Endothelial cell of umbilical vein (primary cell): ENCODE measurements at places on chromosomes 12 and 14. TPM values are rescaled to one million over a fixed set of nuclear protein-coding genes. Genes with fewer than 3 reads are reported as not detected.

Gene BAZ1A
- 11.8 and 15.2 TPM in 2 replicates for polyA plus RNA-seq

Gene IAPP
- not detected in 2 replicates for polyA plus RNA-seq

Gene DENND5B
- polyA plus RNA-seq: 7.8 and 10.3 TPM in 2 replicates

Gene NKX2-1
- not detected in 2 replicates for polyA plus RNA-seq

Gene NRIP2
- polyA plus RNA-seq: not detected in 2 replicates

Gene ZNF385A
- polyA plus RNA-seq: 1.6 and 2.3 TPM in 2 replicates

Gene CMTM5
- polyA plus RNA-seq: not detected in 2 replicates

Gene TAS2R14
- polyA plus RNA-seq: 0.76 and 0.91 TPM in 2 replicates

Gene CDKL1
- 1.6 and 2.6 TPM in 2 replicates for polyA plus RNA-seq

Gene SDR9C7
- not detected in 2 replicates for polyA plus RNA-seq

Gene OAS3
- polyA plus RNA-seq: 13.1 and 15.7 TPM in 2 replicates

Gene KCNJ8
- not detected in 2 replicates for polyA plus RNA-seq

Gene HCAR2
- polyA plus RNA-seq: not detected in 2 replicates

Gene POTEG
- polyA plus RNA-seq: not detected in 2 replicates

Gene PTCSC3
- polyA plus RNA-seq: not detected in 2 replicates

Gene TRPV4
- polyA plus RNA-seq: 22.3 and 24.5 TPM in 2 replicates

Gene SAMD15
- polyA plus RNA-seq: 0.10 and 0.51 TPM in 2 replicates

Gene NGB
- not detected in 2 replicates for polyA plus RNA-seq

Gene CCDC175
- not detected in 2 replicates for polyA plus RNA-seq

Gene DEPDC4
- polyA plus RNA-seq: 0.15 and 0.16 TPM in 2 replicates

Gene KRT6A
- polyA plus RNA-seq: 0.10 TPM in 1 of 2 replicates, not detected in the other

Gene GCH1
- polyA plus RNA-seq: 2.8 and 3.6 TPM in 2 replicates

Gene OR4M1
- not detected in 2 replicates for polyA plus RNA-seq

Gene WDR89
- polyA plus RNA-seq: 2.4 and 3.5 TPM in 2 replicates

Gene SLC11A2
- 42.3 and 47.5 TPM in 2 replicates for polyA plus RNA-seq

Gene CMA1
- not detected in 2 replicates for polyA plus RNA-seq

Gene ZFP36L1
- 46.0 and 63.3 TPM in 2 replicates for polyA plus RNA-seq

Gene NYNRIN
- 37.2 and 38.8 TPM in 2 replicates for polyA plus RNA-seq

Gene TSPAN8
- polyA plus RNA-seq: 0.76 and 1.2 TPM in 2 replicates

Gene SPX
- 0.06 TPM in 1 of 2 replicates, not detected in the other for polyA plus RNA-seq

Gene IL25
- polyA plus RNA-seq: not detected in 2 replicates
